ENCODE measurements at places on chromosomes 2 and 18.

DNA sequence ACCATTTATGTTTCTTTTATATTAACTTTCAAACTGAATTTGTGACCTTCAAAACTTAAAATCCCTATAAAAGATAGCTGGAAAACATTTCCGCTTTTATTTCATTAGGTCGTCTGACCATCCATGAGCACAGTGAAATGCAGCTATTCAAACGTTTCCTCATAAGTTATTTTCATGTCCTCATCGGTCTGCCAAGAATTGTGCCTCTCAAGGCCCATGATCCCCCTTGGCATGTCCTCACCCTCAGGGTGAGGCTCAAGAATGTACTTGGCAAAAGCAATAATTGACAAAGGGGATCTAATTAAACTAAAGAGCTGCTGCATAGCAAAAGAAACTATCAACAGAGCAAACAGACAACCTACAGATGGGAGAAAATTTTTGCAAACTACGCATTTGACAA lies 12.4 kb downstream of the SLC66A2 start:
- DNase-seq, result no peak

DNA sequence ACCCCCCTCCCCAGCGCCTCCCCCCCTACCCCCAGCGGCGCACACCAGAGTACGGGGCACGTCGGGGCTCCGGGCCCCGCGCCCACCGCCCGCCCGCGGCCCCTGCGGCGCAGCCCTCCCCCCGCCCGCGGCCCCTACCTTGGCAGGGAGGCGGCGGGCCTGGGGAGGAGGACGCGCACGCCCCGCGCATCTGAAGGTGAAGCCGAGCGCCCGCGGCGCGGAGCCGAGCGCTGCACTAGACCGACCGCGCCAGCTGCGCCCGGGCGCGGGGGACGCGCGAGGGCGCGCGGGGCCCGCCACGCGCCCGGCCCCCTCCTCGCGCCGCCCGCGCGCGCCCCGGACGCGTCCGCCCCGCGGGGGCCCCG lies at the start of gene ZNF516:
Gene ZNF516 (minus strand): TSS at position 237 of the 365 bp plus-strand sequence. CDS start 52,188 bp downstream, outside the sequence.
- DNase-seq, result no peak

- no peak for DNase-seq
Measured at GRCh38 chr2:108965540-108966289, 23.3 kb downstream of the EDAR start.

DNA sequence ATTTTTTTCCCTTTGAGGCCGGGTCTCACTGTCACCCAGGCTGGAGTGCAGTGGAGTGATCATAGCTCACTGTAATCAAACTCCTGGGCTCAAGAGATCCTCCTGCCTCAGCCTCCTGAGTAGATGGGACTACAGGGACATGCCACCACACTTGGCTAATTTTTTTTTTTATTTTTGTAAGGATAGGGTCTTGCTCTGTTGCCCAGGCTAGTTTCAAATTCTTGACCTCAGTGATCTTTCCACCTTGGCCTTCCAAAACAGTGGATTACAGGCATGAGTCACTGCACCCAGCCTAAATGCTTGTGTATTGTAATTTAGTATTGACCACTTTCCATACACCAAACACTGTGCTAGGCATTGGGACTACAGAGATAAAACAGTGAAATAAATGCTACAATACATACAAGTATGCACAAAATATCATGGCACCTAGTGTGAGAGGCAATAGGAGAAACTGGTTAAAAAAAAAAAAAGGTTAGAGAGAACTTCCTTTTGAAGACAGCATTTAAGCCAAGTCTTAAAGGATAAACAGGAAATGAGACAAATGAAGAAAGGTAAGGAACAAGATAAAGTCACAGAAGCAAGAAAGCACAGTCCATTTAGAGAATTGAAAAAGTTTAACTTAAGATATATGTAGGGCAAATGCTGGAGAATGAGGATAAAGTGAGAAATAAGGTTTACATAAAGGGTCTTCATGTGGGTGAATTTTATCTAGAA lies 113.4 kb downstream of the GORASP2 start:
- no peak for DNase-seq

DNA sequence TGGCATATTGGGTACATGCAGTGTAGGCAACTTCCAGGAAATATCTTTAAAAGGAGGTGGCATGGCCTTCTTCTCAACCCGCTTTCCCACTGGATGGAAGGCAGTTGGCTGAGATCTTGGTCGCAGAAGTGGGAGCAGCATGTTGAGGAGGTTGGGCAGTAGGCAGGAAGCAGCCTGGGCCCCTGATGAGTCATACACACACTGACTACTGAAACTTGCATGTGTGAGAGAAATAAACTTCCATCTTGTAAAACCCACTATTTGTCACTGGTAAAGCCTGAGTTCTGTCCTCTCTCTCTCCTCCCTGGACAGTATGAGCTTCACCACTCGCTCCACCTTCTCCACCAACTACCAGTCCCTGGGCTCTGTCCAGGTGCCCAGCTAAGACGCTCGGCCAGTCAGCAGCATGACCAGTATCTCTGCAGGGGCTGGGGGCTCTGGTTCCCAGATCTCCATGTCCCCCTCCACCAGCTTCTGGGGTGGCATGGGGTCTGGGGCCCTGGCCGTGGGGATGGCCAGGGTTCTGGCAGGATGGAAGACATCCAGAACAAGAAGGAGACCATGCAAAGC lies 233.8 kb upstream of the SPRED2 start:
- peak; percentile 58 for DNase-seq

GRCh38 chr2:61100801-61101200 lies 35.1 kb downstream of the SANBR start:
- DNase-seq, result no peak

DNA sequence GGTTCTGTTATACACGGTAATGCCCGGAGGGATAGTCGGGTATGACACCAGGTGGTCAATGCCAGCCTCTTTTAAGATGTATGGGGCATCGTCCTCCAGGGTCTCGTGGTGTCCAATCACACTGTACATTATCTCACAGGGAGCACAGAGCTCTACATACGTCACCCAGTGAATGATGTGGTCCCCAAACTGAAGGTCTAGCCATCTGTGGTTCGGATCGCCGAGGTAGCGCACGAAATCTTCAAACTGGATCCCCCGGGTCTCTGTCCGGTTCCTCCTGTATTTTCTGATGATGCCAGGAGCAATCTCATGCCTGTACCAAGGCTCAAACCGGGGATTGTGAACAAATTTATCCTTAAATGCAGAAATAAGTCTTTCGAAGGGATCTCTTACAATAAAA lies 24.1 kb downstream of the CHST10 start:
- no peak for DNase-seq

DNA sequence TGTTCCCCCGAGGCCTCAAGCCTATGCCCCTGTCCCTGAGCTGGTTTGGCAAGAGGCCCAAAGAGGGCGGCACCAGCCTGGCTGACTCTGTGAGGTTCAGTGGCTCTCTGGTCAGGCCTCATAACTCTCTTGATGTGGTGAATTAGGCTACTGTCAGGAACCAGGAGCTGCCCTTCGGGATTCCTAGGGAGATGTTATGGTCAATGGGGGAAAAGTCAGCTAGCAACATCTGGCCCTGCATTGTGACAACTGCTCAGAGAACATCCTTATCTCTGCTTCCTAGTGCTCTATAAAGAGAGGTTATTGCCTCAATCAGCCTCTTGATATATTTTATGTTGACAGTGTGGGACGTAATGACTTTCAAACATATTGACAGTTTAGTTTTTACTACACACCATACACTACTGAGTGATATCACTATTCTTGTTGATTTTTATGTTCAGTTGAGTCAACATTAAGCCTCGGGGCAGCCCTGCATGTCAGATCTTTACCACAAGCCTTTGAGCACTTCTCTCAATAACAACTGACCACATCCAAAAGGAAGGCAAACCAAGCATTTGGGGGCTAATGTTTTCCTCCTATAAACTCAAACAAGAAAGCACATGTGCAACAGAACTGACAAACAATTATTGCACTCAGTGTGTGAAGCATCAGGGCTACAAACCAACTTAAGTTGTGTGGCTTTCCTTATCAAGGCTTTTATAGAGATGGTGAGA lies 448.3 kb upstream of the SLC14A2 start:
- peak; percentile 88 for DNase-seq

- no peak for DNase-seq
Measured at GRCh38 chr2:68340226-68341061, 20.7 kb upstream of the CNRIP1 start.

DNA sequence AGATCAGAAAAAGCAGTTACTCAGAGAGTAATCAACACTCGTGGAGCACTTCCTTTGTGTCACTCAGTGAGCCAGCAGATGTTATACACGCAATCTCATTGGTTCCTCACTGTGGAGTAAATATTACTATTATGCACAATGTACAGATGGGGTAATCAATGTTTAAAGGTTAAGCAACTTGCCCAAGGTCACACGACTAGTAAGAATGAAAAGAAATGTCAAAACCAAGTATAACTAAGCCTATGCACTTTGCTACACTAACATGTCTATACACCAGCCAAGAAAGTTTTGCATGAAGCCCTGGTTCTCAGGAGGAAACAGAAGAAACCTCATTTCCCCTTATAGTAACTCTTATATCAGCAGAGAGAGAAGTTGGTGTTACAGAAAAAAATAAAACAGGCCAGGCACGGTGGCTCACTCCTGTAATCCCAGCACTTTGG lies 5.4 kb downstream of the METTL21A start:
- DNase-seq, result no peak

- peak; percentile 42 for DNase-seq
Measured at GRCh38 chr18:67682516-67682915, 166.0 kb upstream of the DSEL start.

GRCh38 chr2:50538147-50538546 lies 493.8 kb downstream of the NRXN1 start:
- no peak for DNase-seq

GRCh38 chr2:50648041-50648700 lies 383.8 kb downstream of the NRXN1 start:
- DNase-seq, result no peak

GRCh38 chr2:162731917-162732804 lies 106.4 kb downstream of the KCNH7 start:
- DNase-seq, result no peak

DNA sequence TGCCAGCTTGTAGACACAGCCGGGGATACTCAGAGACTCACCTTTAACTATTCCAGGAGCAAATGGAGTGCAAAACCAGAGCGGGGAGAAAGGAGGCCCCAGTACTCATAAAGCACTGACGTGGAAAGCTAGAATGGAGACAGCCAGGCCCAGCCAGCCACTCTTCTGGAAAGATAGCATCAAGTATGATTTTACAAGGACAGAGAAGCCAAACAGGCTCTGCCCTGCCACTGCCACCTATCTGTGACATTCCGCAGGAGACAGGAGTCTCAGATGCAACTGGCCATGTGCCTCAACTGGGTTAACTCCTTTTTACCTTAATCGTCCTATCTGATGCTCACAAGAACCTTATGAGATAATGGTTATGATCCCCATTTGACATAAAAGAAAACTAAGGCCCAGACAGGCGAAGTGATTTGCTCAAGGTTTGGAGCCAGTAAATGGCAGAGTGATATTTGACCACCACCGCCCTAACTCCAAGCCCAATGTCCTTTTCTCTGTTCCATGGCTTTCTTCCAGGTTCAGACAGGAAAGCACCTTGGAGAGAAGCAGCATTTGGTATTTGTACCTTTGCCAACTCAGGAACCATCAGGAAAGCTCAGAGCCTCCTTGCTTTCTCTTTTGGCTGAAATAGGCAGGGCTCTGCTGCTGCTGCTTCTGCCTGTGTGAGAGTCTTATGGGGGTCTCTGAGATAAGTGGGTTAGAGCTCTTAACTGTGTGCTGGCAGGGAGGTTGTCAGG lies 15.6 kb downstream of the KIF3C start:
- no peak for DNase-seq

GRCh38 chr2:118856978-118857676 lies 9.7 kb upstream of the EN1 start:
- DNase-seq, result no peak

DNA sequence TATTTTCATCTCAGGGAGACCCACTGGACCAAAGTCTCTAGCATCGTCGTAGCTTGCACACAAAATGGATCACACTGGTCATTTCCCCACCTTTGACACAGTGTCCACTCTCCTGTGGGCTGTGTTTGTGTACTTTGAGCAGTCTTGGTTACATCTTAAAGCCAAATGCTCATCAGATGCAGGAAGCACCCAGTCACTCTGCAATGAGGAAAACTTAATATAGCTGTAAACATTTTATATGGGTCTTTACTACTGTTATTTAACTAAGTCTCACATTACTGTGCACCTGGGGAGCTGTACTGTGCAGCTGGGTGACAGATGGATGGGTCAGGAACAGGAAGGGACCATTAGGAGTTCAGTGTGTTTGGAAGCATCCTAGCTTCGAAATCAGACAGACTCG lies 109.0 kb upstream of the CXCR4 start:
- DNase-seq, result no peak

- peak; percentile 91 for DNase-seq
Measured at GRCh38 chr2:168210895-168211570, 36.4 kb downstream of the STK39 start.

GRCh38 chr2:125925891-125926546 lies 729.9 kb upstream of the GYPC start:
- no peak for DNase-seq

GRCh38 chr2:165876712-165877111 lies 76.9 kb downstream of the TTC21B start:
- peak; percentile 19 for DNase-seq

GRCh38 chr2:238061315-238062202 lies 758 bp downstream of the SCLY start:
- peak; percentile 51 for DNase-seq

DNA sequence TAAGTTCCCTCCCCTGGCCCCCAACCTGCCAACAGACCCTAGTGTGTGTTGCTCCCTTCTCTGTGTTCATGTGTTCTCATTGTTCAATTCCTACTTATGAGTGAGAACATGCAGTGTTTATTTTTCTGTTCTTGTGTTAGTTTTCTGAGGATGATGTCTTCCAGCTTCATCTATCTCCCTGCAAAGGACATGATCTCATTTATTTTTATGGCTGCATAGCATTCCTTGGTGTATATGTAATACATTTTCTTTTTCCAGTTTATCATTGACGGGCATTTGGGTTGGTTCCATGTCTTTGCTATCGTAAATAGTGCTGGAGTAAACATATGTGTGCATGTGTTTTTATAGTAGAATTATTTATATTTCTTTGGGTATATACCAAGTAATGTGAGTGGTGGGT lies 602.2 kb downstream of the DSC3 start:
- DNase-seq, result no peak

- no peak for DNase-seq
Measured at GRCh38 chr2:59093571-59093970, 852.4 kb upstream of the FANCL start.

GRCh38 chr2:88897715-88898114 lies 206.2 kb downstream of the RPIA start:
- DNase-seq, result no peak

- peak; percentile 95 for DNase-seq
Measured at GRCh38 chr18:25737710-25738311, 352.6 kb downstream of the SS18 start.

DNA sequence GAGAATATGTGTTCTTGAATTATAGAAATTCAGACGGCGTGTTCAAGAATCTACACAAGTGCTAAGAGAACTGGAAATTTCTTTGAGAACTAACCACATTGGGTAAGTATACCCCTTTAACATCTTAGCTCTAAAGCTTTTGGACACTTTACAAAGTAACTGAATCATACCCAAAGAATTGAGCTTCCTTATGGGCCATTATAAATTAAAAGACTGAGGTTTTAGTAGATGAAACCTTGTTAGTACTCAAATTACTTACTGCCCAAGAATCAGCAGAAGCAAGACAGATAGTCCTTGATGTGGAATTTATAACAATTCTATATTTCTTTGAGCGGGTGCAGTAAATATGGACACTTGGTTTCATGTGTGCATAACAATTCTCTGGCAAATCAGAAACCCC lies 168.3 kb downstream of the PRPF40A start:
- peak; percentile 56 for DNase-seq
